Left hindlimb (tissue), 1 donor: ENCODE measurements at places on chromosomes 7 and 10.

DNA sequence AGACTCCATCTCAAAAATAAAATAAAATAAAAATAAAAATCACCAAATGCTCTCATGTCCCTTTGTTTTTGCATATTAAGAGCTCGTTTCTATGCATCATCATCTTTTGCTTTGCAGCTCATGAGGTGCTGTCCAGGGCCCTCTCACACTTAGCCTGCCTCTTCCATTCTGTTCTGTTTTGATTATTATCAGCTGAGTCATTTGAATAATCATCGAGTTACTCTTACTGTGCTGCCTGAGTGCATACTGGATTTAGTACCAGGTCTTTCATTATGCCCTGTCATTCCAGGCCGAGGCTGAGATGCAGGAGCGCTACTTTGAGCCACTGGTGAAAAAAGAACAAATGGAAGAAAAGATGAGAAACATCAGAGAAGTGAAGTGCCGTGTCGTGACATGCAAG lies 33.0 kb downstream of the UCMA start:
- DNase-seq, result no peak

GRCh38 chr10:59508296-59508695 lies 145.9 kb upstream of the FAM13C start:
- no peak for DNase-seq

GRCh38 chr7:158495786-158496185 lies 91.8 kb downstream of the PTPRN2 start:
- peak; percentile 52 for DNase-seq

- DNase-seq, result no peak
These were observed 42.6 kb upstream of the ANAPC16 start for GRCh38 chr10:72173262-72173618.

DNA sequence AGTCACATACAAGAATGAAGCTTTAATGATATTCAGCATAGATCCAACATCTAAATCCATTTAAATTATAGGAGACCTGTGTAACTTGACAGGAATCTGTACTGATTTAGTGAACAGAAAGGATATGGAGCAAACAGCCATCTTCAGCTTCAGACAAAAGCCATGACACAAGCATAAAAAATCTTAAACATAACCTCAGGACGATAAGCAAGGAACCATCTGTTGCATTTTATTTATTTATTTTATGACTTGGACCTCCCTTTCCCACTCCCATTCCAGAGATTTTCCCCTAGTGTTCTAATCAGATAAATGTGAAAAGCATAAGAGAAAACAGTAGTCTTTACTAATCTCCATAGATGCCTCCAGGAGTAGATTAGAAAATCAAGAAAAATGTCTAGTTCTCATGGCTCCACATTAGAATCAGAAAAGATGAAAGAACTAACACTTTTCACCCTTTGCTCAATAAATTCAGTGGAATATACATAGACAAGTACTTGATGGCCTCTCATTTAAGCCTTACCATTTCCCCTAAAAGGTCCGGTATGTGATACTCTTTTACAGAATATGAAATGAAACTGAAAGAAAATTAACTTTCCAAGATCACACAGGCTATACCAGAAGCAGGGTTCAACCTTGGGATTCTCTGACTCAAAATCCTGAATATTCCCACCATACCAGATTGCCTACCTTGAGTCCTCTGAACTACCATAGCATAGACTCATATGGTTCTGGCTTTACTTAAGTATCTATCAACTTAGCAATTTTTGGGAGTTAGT lies 15.2 kb downstream of the CACNA2D1 start:
- no peak for DNase-seq

GRCh38 chr7:68978710-68979109 lies 619.6 kb upstream of the AUTS2 start:
- DNase-seq, result no peak

DNA sequence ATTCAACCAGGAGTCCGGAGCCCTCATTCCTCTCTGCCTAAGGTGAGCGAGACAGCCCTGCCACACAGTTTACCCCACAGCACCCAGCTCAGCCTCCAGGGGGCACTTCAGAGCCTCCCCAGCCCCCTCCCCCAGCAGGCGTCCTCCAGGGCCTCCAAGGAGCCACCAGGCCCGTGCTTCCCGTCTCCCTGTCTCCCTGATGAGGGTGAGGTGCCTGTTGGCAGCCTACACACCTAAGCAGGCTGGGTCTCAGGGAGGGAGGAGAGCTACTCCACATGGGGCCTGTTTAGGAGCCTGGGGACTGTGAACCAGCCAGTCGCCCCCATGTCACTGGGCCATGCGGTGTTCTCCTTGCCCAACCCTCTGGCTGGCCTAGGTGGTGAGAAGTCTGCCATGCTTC lies 28.9 kb upstream of the TRIM8 start:
- peak; percentile 29 for DNase-seq

GRCh38 chr7:91567081-91568012 lies 303.1 kb downstream of the FZD1 start:
- DNase-seq, result no peak

DNA sequence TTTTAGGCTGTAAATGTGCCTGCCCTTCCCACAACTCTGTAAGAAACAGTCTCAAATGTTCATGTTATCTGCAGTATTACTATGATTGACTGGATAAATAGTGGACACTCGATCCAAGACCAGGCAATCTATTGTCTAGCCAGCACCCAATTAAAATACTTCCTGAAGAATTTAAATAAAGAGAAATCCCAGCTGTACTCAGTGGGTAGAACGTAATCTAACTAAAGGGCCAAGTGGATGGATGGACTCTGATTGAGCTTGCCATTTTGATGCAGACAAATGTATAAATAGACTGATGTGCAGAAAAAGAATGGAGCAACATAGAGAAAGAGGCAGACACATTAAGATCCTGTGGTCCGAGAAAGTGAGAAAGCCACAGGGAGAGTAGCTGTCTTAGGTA lies 158.0 kb downstream of the IPMK start:
- no peak for DNase-seq

GRCh38 chr10:78465431-78465830 lies 431.8 kb downstream of the RPS24 start:
- no peak for DNase-seq

- DNase-seq, result no peak
These were observed 8.3 kb downstream of the ANKRD7 start for GRCh38 chr7:118232837-118233236.

DNA sequence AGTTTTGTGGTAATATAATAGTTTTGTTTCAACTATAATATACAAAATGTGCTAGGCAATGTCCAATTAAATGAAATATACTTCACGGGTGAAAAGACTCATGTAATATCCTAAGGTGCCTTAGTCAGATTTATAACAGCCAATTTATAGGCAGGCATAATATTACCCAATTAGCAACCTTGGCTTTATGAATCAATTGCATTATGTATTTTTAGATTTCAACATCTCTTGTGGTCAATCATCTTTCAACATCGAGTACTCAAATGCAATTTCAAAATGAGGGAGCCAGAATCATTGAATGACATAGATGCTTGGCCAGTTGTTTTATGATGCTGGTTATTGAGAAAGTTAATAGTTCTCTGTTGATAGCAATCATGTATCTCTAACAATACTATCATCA lies 110.3 kb upstream of the SP8 start:
- DNase-seq, result no peak

DNA sequence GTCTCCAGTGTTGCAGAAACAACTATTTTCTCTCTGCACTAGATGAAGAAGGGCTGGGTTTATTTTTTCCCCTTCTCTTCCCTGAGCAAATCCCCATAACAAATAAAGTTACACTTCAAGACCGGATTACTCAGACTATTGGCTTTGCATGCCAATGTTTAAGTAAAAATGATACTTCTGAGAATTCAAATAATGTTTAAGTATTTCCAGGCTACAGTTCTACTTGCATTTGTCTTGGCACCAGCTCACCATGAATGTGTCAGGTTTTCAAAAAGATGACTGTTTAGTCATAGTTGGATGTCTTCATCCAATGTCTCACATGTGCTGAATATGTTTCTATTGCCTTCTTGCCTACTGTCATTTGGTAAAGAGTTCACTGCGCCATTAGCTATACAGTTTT lies 912.6 kb downstream of the GATA3 start:
- no peak for DNase-seq

GRCh38 chr10:115084277-115084850 lies 8.8 kb upstream of the ATRNL1 start:
- no peak for DNase-seq

DNA sequence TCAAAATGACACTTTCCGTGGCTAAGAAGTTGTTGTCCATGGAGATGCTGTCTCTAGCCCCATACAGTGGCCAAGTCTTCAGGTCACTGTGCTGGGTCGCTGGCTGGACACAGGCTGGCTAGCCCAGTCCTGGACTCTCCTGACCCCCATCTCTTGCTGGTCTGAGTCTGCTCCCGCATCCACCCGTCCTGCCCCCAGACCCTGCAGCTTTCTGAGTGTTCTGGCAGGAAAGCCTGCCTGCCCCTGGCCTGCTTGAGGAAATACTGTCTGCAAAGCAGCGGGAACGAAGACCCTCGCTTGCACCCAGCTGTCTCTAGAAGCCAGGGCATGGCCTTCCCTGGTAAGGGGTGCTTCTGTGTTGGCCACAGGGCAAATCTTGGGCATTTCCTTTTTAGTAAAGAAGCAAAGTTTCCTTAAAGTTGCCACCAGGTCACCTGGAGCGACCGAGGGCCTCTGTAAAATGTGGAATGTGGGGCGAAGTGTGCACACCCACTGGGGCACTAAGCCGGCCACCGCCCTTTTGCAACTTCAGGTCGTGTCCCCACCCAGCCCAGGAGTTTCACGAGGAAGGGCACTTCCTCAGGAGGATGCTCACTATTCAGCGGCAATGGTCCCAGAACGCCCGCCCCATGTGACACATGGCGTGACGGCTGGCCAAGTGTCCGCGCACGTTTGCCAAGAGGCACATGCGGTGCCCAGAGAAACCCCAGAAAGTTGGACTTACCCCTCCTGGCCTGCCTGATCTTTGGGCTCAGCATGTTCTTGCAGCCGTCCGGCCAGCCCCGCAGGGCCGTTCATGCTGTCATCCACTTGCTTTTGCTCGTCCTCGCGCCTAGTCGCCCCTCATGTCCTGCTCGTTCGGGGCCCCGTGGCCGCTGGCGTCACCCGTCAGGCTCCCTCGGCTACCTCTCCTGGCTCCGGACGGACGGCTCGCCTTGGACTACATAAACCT lies 558 bp downstream of the ARHGAP22 start:
- DNase-seq, result no peak

- DNase-seq, result no peak
These were observed 65.9 kb downstream of the GOLGA7B start for GRCh38 chr10:97915346-97916131.

DNA sequence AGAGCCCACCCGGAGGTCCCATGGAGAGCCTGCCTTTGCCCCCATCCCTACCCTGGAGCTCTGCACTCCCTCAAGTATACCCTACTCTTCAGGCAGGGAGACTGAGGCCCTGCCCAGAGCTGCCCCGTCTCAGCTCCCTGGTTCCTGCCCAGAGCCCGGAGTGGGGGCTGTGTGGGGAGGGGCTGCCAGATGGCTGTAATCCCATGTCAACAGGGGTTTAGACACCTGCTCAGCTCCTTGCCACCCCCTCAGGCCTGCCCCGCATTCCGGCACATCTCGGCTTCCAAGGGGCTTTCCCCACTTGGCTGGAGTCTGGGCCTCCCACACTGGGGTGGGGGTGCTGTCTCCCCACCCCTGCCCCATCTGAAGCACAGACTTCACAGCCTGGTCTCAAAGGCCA lies 20.9 kb upstream of the LFNG start:
- no peak for DNase-seq

DNA sequence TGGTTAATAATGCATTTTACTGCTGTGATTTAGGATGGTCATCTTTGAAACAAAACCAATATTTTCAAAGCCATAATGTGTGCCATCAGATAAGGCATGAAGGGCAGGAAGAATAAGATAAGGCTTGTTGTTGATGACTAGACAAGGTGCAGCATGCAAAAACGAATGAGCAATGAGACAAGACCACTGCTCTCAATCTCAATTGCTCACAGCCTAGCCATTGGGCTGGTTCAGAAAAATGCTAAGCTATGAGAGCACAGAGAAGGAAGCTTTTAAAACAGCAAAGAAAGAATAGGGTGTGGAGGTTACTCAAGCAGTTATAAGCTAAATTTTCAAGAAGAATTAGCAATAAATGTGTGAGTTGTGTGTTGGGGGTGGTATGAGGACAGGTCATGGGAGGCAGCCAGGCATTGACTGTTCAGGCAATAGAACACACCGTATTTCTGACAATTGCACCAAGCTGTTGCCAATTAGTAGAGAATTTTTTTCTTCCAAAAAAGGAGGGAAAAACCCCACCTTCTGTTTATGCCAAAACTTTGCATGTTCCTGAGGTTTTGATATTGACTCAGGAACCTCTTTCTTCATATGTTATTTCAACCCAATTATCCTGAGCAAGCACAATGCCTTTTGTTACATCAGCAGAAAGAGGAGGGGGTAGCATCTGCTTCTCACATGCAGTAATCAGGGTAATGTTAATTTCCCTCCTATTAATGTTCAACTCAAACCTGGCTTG lies 276.5 kb downstream of the HDAC9 start:
- no peak for DNase-seq

- no peak for DNase-seq
These were observed 111.7 kb downstream of the PDGFA start for GRCh38 chr7:407721-408539.

DNA sequence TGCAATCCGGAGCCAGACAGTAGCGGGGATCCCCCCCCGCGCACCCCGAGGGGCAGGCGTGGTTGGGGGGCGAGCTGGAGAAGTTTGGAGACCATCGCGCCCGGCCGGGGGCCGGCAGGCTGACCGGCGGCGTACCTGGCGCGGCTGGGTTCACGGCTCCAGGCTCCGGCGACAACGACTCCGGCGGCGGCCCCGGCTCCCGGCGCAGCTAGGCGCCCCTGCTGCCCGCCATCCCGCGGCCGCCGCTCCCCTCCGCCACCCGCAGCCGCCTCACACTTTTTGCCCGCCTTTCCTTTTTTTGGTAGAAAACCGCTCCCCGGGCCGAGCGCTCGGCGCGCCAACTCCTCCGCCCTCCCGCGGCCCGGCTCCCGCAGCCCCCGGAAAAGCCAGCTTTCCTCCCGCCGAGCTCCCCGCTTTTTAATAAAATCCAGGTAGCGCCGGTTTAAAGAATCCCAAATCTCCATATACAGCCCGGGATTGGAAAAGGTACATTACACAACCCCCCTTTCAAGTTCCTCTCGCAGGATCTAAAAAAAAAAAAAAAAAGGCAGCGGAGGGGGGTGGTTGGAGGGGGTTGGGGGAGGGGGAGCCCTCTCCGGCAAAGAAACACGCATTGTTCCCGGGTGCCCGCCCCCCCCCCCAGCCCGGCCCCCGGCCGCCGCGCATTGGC lies at the start of gene TNRC18:
Gene TNRC18, minus strand, starts transcription at position 529 of the 670 bp plus-strand sequence. CDS start 2,588 bp downstream, outside the sequence.
- DNase-seq, result no peak

DNA sequence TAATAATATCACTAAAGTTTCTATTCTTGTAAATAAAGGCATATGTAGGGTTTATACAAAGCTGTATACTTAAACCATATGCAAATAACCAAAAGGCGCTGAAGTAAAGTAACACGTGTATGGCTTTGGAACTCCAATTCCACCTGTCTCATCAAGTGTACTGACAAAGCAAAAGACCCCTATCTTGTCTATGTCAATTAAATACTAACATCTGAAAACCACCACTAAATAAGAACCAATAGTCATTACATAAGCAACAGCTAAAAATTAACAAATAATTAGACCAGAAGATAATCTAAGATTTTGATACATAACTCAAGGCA lies 93.9 kb downstream of the KMT2C start:
- DNase-seq, result no peak
